Right cardiac atrium (tissue), 5 donors: ENCODE measurements at places on chromosomes 2 and 18.

- peak; percentile 8 for DNase-seq
These were observed 18.3 kb downstream of the HS6ST1 start for GRCh38 chr2:128300151-128301020.

DNA sequence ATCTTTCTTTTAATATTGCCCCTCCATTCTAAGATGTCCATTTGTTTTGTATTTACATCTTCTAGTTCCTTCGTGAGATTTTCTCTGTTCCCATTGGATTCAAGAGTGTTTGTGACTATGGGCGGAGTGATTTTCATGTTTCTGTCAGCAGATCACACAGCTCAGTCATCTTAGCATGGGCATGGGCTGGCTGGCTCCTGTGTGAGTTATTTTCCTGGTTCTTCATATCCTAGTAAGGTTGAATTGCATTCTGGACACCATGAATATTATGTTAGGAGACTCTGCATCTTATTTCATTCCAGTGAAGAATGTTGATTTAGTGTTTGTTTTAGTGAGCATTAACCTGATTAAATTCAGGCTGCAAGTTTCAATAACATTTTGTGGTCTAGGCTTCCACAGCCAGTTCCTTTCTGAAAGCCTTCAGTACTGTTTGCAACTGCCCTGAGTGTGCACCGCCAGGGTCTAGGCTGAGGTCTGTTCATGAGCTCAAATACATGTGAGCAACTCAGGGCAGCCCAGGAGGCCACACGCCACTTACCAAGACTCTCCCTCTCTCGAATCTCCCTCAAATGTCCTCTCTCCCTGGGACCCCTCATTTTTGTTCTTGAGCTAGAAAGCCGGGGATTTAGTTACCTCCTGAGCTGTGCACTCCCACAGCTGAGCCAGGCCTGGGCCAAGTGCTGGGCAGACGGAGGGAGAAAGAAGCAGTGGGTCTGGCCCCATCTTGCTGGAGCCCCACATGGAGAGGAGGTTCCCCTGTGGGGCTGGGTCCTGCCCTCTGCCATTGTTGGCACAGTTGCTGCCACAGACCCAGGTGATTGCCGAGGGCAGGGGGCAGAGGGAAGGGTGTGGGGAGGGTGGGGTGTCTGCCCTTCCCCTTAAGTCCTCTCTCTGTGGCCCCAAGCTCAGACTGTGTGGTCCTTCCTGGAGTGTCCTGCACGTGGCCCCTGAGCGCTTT, 145.9 kb downstream of the RTP5 start:
- DNase-seq: no peak

GRCh38 chr2:149715005-149715592, 127.5 kb upstream of the MMADHC start:
- DNase-seq: no peak

DNA sequence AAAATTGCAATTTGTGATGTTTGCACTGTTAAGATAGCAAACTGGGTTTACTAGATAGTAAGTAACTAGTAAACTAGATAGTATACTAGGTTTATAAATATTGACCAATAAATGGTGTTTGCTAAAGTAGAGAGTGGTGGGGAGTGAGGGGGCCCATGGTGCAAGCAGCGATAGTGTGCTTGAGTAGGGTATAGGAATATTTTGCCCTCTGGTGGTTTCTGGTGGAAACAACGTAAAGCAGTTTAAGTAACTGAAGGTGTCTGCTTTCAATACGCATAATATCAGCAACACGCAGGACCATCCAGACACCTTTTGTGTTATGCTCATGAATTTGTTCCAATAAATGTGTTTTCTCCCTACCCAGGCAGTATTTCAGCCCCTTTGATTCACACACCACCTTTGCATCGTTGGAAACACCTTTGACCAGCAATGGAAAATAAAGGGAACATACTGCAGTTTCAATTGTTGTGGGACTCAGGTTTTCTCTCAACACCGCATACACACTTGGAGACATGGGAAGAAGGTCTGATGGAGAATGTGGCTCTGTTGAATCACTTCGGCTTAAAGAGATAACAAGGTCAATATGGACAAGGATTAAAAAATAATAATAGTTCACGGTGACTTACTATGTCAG, 16.7 kb upstream of the STAT1 start:
- DNase-seq: no peak
